ENCODE measurements at places on chromosomes 3 and 15.

- peak; percentile 96 for DNase-seq
Measured at GRCh38 chr3:194139071-194139813, 3.3 kb downstream of the HES1 start.

DNA sequence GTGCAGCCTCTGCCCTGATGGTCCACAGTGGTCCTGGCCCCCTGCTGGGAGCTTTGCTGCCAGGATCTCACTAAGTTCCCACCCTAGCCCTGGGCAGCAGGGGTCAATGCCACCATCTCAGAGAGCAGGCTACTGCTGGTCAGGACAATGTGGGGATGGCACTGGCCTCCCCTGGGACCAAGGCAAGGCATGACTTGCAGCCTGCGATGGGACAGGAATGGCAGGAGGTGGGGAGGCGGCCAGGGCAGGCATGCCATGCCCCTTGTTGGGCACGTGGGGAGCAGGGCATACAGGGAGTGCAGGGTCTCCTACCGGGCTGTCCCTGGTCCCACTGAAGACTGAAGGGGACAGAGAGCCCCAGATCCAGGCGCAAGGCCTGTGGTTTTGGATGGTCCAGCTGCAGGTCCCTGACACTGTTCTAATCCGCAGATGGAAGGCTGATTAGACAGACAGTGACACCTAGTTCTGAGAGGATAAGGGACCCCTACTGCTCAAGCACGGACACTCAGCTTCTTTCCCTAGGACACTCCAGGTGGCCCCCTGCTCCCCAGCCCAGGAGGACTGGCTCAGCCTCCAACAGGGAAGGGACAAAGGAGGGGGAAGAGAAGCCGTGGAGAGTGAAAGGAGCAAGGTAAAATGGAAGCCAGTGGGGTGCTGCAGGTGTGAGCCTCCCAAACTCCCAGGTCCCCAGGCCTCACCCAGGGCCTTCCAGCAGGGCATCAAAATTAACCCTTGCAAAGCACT is 69.2 kb upstream of the RPL32 start:
- DNase-seq, result no peak

DNA sequence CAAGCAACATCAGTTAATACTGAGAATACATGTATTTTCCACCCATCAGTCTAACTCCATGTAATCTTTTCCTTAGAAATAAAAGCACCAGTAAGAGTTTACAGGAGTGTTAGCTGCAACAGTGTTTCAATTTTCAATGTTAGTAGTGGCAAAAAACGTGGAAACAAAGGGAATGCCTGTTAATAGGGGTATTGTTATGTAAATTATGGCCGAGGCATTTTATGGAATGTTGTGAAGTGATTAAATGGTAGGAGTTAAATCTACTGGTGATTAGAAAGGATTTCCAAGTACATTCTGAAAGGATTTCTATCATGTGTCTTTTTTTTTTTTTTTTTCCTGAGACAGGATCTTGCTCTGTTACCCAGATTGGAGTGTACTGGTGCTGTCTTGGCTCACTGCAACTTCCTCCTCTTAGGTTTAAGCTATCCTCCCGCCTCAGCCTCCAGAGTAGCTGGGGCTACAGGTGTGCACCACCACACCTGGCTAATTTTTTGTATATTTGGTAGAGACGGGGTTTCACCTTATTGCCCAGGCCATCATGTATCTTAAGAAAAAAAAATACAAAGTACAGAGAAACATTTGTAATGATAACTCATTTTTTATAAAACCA is 6.6 kb downstream of the ATP6V1A start:
- no peak for DNase-seq

GRCh38 chr3:39213613-39214012 is 21.2 kb upstream of the XIRP1 start:
- no peak for DNase-seq

DNA sequence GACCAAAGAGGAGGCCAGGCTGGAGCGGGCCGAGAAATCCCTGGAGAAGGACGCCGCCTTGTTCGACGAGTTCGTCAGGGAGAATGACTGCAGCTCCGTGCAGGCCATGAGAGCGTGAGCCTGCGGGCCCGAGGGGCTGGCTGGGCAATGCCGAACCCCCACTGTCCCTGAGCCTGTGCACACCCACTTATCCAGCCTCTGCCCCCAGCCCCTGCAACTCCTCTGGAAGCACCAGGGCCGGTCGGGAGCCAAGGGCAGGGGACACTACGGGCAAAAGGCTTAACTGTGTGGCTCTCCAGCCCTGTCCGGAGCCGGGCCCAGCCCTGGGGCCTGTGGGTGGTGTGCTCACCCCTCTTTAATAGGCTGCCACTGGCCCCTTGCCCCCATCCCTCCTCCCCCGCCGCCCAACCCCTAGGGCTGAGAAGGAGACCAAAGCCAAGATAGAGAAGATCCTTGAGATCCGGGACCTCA is 24.0 kb downstream of the CFAP100 start:
- DNase-seq, result no peak

GRCh38 chr3:24040311-24040710 is 95.2 kb downstream of the NR1D2 start:
- no peak for DNase-seq

- no peak for DNase-seq
Measured at GRCh38 chr3:128835096-128835495, 44.3 kb upstream of the ACAD9 start.

DNA sequence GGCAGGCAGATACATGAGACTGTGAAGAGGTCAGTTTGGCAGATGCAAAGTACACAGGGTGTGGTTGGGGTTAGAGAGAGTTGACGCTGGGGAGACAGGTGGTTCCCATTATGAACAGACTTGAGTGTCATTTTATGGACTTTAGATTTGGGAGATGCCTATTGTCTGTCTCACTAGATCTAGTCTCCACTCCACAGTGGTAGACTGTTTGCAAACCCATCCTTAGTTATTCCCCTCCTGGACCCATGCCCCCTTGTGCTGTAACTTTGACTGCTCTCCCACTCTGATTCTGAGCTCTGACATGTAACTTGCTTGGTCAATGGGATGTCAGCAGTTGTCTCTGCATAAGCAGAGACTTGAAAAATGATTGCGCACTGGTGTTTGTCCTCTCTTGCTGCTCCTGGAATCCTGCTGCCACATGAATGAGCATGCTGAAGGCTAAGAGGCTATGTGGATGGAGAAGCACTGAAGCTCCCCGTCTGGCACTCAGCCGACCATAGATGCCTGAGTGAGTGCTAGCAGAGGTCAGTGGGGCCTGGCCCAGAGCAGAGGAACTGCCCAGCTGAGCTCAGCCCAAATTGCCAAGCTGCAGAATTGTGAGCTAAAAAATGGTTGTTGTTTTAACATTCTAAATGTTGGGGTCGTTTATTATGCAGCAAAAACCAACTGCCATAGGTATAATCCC is 88.2 kb downstream of the FAM43A start:
- no peak for DNase-seq

GRCh38 chr3:155462672-155463071 is 169.2 kb upstream of the STRIT1 start:
- no peak for DNase-seq

DNA sequence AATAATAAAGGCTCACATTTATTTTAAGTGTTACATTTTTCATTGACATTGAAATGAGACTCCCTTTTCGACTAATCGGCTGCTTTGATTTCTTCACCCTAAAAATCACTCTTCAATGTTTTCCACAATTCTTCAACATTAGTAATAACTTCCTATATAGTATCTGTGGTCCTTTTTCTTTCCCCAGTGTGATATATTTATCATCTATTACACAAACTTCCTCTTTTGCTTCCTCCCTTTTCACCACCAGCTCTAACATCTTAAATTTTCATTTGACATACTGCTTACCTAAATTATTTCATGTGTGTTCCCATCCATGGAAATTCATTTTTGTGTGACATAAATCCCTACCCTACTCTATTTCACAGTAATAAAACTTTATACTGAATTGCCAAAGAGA is 244.4 kb downstream of the TIGIT start:
- no peak for DNase-seq

DNA sequence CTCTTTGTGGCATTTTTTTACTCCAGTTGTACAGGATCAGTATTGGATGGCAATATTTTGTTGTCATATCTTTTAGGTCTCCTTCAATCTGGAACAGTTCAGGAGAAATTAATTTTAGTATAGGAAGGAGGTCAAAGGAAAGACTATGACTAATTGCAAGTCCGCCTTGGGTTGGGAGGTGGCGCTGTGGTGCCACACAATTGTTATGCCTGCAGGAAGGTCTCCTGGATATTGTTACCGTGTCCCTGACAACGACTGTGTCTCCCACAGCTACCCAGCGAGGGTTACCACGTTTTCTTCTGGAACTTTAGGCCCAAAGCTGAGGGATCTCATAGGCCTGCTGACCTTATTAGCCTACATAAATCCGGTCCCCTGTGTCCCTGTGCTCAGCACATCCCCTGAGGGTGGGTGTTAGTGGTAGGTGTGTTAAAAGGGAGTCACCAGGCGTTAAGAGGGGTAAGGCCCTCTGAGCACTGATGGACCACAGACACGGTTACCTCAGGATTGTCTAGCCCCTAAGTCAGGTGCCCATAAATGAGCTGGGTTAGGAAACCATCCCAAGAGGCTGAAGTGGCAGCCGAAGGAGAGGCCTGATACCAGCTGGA is 31.5 kb downstream of the KCNAB1 start:
- DNase-seq, result peak; percentile 50

- DNase-seq, result peak; percentile 90
Measured at GRCh38 chr3:105473521-105474223, 107.0 kb downstream of the ALCAM start.

GRCh38 chr15:25829073-25829472 is 34.1 kb downstream of the ATP10A start:
- no peak for DNase-seq

DNA sequence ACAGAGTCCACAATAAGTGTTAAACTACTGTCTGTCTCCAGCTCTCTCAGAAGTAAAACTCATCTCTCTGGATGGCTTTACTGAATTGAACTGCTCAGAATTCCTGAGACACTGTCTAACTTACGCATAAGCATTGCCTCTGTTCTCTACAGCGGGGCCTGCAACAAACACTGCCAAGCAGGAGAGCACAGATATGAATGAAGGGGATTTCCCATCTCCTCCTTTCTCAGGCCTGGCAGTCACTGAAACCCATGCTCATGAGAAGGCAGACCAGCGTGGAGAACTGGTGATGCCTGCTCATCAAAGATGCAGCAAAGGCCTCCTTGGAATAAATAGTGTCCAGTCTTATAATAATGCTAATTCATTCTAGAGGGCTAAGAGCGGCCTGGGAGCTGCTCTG is 10.3 kb downstream of the RASGRP1 start:
- DNase-seq, result no peak

GRCh38 chr3:149599236-149599635 is 58.6 kb downstream of the WWTR1 start:
- no peak for DNase-seq

GRCh38 chr15:79977431-79978054 is 6.5 kb upstream of the BCL2A1 start:
- no peak for DNase-seq

DNA sequence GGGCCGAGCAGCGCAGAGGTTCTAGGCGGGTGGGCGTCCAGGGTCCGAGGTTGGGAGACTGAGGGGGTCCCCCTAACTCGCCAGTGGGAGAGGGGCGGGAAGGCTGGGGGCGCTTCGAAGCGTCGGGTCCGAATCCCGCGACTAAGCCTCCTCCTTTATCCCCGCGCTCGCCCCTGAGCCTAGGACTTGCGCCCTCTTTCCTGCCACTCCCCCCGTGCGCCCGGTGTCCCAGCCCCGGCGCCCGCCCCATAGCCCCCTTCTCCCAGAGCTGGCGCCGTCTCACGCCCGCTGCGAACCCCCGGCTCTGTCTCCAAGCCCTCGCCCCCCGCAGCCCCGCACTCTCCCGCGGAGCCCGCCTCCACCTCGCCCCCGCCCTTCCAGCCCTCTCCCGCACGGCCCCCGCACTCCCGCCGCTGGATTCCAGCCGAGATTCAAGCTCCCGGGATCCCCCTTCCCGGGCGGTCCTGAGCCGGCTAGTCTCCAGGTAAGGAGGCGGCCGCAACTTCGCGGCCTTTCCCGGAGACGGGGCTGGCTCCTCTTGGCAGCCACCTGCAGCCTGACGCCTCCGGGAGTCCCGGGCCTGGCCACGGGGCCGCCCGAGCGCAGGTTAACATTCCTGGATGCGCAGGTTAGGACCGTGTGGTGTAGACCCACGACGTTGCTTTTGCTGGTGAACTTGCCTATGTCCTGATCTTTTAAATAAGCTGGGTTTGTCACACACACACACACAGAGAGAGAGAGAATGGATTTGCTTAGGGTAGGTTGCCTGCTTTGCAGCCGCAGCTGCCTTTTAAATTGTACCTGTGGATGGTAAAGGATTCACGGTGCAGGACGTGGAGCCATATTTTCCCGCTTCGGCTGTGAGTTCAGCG is 563 bp downstream of the PXYLP1 start:
- peak; percentile 45 for DNase-seq

GRCh38 chr15:57235873-57236272 is 140.4 kb upstream of the CGNL1 start:
- DNase-seq, result no peak

GRCh38 chr3:136952292-136952691 is 5.5 kb upstream of the IL20RB start:
- DNase-seq, result peak; percentile 72

- DNase-seq, result no peak
Measured at GRCh38 chr3:116442331-116443021, 2.8 kb downstream of the LSAMP start.

GRCh38 chr3:60707452-60708020 is 543.7 kb downstream of the FHIT start:
- DNase-seq, result no peak

- no peak for DNase-seq
Measured at GRCh38 chr3:37103103-37103808, 71.1 kb downstream of the LRRFIP2 start.

DNA sequence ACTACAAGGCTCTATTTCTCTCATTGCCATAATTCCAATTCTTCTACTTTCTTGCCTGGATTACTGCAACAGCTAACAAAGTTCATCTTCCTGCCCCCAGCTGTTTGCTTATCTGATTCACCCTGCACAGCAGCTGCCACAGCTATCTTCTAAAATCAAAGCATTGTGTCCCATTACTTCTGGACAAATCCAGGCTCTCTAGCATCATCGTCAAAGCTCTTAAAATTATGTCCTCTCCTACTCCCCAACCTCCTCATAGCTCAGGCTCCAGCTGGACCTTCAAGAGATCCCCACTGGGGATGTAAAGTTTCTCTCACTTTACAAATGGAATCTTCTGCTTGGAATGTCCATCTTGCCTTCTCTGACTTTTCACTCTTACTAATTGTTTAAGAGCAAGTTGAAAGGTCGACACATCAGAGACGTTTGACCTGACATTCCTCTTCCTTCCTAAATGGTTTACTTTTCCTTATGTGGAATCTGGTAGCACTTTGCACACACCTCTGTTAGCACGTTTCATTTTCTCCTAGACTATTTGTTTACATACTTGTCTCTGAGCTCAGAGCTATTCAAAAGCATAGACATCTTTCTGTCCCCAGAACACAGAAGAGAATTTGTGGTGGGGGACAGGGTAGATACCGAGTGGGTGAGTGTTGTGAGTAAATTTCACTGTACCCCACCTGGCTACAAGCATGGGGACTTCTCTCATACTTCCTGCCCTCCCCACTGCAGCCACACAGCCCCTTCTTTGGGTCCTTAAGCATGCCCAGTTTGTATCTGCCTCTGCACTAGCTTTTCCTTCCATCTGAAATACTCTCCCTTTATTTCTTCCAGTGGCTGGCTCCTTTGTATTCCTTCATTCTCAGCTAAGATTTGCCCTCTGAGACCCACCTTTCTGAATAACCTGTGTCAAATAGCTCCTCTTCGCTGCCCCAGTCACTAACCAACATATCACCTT is 77.9 kb downstream of the SERPINI1 start:
- no peak for DNase-seq
